ENCODE measurements at places on chromosomes 7 and 10.

- DNase-seq, result peak; percentile 50
Observed at GRCh38 chr10:97355571-97355975, 21.0 kb upstream of the FRAT2 start.

DNA sequence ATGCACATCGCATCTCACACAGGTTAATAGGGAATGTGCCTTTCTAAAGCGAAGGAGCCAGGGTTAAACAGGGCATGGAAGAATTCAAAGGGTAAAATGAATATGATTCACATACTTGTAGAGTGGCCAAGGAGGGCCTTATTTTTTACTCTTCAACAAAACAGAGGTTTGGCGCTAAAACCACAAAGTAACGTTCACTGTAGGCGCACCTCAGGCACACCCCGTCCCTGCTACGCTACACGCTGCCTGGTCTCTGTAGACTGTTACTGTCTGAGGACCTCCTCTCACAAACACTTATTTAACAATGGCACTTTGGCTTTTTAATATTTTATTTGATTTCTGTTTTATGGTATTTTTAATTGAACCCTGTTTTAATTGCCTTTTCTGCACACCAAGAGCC, 462.1 kb upstream of the GALNT17 start:
- DNase-seq, result no peak

GRCh38 chr7:43701500-43701854, 27.8 kb downstream of the COA1 start:
- no peak for DNase-seq

- no peak for DNase-seq
Observed at GRCh38 chr10:123868038-123869019, 23.3 kb downstream of the CPXM2 start.

GRCh38 chr10:6530211-6530840, 49.8 kb downstream of the PRKCQ start:
- DNase-seq, result no peak

DNA sequence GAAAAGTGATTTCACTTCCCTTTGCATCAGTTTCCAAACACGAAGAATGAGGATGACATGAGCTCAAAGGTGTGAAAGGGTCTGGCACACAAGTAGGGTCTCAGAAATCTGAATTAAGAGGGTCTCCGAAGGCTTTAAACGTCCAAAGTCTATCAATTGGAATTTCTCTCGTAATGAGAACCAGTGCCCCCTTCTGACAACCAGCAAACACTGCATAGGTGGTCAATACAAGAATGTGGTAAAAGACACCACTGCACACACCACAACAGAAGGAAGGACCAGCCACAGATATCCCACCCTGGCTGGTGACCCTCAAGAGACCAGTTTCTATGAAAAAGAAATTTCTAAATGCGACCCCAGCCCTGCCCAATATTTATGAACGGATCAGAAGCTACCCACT, 78.1 kb downstream of the CALN1 start:
- no peak for DNase-seq

GRCh38 chr10:5545778-5546710, 21.3 kb downstream of the CALML3 start:
- DNase-seq, result no peak

DNA sequence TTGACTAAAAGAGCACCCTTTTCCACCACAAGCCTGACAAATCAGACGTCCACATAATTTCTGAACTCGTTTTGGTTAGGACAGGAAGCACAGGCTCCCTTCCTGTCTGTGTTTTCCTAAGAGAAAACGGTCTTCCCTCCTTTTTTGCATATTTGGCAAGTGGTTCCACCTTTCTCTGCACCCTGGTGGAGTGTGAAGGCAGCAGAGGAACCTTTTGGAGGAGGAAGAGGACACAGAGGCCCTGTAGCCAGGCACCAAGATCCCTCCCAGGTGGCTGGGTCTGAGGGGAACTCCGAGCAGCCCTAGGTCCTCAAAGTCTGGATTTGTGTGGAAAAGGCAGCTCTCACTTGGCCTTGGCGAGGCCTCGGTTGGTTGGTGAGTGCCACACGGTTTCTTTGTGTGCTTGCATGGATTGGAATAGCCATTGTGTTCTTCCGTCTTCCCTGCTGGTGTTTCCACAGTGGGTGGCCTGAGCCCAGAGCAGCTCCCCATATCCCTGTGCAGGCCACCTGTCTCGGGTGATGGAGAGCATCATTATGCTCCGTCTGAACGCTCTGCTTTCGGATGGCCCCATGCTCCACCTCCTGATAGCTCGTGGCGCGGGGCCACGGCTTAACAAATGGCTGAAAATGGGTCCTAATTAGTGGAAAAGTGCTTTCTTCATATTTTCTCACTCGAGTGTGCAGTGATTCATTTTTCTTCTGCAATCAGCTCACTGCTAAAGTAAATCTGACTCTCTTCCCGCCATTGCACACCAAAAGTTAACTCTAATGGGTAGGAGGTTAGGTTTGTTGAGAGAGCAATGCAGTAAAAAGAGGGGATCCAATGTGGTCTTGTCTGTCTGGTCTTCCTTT, 4.2 kb downstream of the IKZF1 start:
- no peak for DNase-seq

DNA sequence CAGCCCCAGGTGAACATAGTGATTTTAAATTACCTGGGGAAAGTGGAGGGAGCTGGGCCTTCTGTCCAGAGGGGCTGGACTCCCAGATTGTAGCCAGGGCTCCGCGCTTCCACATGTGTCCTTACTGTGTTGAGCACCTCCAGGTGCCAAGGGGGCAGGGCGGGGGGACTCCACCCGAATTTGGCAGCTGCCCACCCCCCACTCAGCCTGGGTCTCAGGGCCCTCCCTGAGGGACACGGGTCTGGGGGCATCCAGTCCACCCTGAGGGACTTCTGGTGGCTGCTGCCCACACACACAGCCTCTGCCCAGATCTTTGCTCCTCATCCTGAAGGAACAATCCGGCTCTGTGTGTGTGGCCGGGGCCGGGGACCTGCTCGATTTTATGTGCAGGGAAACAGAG, 28.2 kb upstream of the ADGRA1 start:
- DNase-seq, result no peak

GRCh38 chr7:4830176-4830575, 31.7 kb downstream of the PAPOLB start:
- DNase-seq, result peak; percentile 58

DNA sequence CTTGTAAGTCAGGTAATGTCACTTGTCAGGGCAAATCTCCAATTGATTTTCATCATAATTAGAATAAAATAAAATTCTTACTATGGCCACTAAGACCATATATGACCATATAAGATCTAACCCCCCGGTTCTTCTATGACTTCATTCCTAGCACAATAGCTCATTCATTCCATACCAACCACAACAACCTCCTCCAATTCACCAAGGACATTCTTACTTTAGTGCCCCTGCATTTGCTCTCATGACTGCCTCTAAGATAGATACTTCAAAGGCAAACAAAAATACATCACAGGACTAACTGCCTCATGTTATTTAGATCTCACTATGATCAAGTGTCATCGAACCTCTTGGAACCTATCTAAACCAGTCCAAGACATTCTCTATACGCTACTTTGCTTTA, 90.8 kb downstream of the SNX13 start:
- DNase-seq, result no peak

GRCh38 chr7:133652547-133652946, 399.7 kb downstream of the EXOC4 start:
- DNase-seq, result no peak

DNA sequence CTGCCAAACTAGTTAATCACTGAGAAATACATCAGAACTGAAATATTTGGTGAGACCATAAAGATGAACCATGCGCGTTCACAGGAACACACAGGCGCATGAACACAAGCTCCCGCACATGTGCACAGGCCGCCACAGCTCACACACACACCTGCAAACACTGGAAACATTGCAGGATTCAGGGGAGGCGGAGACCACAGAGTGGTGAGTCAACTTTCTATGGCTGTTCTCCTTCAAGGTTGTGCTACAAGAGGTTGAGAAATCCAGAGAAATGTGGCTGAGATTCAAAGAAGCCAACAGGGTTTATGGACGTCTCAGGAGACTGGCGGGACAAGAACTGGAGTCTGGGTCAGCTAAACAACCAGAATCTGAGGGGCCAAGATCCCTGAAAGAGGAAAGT, 17.8 kb downstream of the ESYT2 start:
- DNase-seq, result no peak

GRCh38 chr10:12877150-12877549, 124.4 kb downstream of the CCDC3 start:
- DNase-seq, result no peak

DNA sequence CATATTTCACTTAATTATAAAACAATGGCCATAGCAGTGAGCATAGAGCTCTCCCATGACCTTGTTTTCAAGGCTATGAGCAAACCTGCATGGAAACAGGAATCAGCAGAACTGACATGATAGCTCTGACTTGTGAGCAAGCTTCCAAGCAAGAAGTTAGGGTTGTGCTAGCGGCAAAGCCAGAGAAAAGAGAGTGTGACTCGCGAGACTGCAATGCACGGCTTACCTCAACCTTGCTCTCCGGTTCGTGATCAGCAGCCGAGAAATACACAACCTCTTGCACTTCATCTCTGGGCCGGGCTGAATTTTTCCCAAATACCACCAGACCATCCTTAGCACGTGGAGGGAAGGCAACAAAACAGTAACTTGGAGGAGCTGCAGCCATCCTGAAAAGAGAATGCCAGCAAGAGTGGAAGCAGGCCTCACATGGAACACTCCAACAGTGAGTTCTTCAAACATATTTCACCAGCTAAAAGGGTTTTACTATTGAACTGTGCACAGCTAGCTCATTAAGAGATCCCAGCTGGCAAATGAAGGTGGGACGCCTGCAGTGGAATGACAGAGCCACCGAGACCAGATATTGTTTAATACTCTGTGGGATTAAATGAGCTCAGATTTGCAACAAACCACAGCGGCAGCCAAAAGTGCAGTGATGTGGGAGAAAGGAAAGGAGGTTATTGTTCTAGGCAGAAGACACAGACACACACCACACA, 20.8 kb downstream of the SCRN1 start:
- peak; percentile 36 for DNase-seq

DNA sequence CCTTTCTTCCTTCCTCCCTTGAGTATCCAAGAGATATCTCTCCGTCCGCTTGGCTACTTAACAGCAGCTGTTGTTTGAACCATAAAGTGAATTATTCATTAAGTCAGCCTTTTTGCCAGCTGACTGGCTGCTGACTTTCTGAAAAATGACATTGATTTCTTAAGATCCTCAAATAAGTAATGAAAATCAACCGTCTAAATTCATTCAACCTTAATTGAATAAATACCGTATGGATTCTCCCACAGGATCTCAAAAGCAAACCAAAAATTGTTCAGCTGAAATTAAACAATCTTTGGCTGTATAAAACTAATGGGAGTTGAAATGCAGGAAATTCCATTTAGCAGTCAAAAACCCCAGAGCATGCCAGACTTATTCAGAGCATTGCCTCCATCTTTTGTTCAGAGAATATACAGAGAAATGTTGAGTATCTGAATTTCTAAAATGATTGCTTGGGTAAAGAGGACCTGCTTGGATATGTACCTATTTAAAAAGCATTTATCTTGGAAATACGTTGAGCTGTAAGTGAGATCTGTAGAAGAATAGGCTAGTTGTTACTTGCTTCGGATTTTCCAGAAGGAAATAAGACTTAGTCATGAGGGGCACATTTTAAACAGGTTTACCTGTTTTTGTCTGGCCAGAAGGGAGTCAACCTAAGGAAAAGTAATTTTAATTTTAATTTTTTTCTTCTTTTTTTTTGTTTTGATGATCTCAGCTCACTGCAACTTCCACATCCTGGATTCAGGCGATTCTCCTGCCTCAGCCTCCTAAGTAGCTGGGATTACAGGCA, 136.2 kb downstream of the PLXDC2 start:
- no peak for DNase-seq

- no peak for DNase-seq
Observed at GRCh38 chr10:75117995-75118394, 6.5 kb downstream of the SAMD8 start.

- no peak for DNase-seq
Observed at GRCh38 chr7:148079206-148080080, 511.1 kb upstream of the C7orf33 start.

Measured in hippocampal formation (tissue), 2 donors.